Activated naive CD4-positive, alpha-beta T cell treated with anti-CD3 and anti-CD28 coated beads, Interleukin-2, amount 50 U/mL, for 72 hours (primary cell): ENCODE measurements at places on chromosomes 7 and 10. TPM values are rescaled to one million over a fixed set of nuclear protein-coding genes. Genes with fewer than 3 reads are reported as not detected.

DNA sequence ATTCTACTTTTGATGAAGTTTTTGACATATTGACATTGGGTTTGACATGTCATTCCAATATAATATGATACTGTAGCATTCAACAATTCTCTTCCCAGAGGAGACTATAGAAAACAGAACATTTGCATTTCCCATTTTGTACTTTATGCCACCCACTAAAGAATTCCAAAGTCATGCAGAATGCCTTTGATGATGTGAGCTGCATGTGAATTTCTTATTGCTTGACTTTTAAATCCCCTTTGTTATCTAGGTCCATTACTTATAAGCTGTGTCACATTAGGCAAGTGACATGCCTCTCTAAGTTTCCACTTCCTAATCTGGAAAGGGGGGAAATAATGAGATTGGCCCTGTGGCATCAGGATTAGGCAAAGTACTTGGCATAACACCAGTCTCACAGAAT, 436.7 kb downstream of the AUTS2 start:
- no peak for DNase-seq

PPIF gene
- total RNA-seq = 144 TPM

DNA sequence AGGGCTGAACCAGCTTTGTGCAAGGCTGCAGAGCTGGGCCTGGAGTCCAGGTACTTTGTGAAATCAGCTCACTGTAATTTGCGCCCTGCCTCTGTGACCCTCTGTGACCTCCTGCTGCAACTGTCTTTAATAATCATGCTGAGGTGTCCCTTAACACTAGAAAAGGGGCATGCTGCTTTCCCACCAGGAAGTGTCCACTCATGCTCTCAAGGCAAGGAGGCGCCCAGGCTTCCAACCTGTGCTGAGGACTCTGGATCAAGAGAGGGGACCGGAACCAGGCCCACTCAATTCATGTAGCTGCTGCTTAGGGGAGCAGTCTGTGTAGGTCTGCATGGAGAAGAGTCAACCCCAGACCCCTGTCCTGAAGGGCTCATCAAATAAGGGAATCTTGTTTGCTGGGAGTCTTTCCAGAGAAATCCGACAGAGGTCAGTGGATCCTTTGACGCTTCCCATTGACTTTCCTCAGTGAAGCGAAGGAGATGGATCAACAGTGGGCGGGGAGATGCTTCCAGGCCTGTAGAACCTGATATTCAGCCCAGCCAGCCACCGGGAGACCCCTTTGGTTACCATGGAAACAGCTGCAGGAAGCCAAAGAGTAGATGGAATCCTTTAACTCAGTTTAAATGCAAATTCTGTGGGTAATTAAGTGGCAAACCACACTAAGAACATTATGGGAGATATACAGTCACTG, 945.9 kb downstream of the GRID1 start:
- DNase-seq = no peak

- DNase-seq = no peak
Observed at GRCh38 chr7:111096997-111097396, 6.1 kb downstream of the LRRN3 start.

DNA sequence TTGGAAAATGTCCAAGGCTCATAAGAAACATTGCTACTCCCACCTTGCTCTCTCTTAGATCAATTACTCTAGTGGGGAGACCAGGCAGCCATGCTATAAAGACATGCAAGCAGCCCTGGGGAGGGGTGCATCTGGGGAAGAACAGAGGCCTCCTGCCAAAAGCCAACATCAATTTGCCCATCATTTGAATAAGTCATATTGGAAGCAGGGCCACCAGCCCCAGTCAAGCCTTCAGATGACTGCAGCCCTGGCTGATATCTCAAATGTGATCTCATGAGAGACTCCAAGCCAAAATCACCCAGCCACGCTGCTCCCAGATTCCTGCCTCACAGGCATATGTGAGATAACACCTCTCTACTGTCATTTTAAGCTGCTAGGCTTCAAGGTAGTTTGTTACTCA, 157.5 kb upstream of the PDE1C start:
- no peak for DNase-seq

DNA sequence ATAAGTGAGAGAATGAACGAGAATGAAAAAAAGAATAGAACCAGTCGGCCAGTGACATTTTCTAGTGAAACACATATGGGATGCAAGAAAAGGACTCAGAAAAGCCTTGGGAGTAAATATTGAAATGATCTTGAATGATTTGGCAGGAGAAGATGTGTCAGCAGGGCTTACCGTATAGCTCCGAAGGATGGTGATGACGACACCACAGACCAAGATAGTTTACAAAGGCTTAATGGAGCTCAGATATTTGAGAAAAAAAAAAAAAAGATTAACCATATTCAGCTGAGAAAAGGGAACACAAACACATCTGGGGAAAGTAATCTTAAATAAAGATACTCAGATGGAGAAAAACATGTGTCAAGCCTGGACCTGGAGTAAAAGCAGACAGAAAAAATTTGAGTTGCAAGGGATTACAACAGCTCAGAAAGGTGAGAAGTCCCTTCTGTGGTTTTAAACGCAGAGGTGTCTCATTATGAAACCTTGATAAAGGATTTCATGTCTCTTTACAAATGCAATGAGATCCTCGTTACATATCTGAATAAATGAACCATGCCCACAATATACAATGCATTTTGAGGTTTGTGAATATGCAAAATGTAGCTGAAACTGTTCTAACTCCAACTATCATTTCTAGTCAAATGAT, 36.0 kb downstream of the DNAJB9 start:
- DNase-seq = no peak

NPFFR1 gene
- not detected for total RNA-seq

ZNF804B gene
- total RNA-seq = not detected

- no peak for DNase-seq
Observed at GRCh38 chr10:6059506-6059905, 2.7 kb downstream of the IL2RA start.

GRCh38 chr7:149821191-149822148, 16.7 kb upstream of the ZNF862 start:
- no peak for DNase-seq

HOXA3 gene
- not detected for total RNA-seq

MRPS17 gene
- total RNA-seq = 18.8 TPM

DNA sequence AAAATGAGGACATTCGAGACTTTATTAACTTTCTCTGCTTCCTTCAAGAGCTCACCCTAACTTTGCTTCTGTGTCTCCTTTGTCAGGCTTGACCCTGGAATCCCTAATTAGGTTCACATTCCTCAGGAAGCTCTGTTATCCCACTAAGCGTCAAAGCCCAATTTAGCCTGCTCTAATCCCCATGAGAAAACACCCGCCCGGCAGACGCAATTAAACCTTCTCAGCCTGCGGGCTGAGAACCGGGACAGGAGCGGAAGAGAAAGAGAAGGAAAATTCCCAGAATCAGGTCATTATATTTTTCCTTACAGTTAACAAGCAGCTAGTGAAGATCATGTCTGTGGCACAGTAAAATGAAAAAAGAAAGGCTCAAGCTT, 93.0 kb downstream of the TNS3 start:
- no peak for DNase-seq

- peak; percentile 76 for DNase-seq
Observed at GRCh38 chr10:110495731-110496552, 1.8 kb upstream of the DUSP5 start.

- DNase-seq = no peak
Observed at GRCh38 chr10:69723653-69724052, 78.1 kb upstream of the COL13A1 start.

GRCh38 chr7:27771111-27771510, 31.1 kb downstream of the TAX1BP1 start:
- DNase-seq = no peak

DNA sequence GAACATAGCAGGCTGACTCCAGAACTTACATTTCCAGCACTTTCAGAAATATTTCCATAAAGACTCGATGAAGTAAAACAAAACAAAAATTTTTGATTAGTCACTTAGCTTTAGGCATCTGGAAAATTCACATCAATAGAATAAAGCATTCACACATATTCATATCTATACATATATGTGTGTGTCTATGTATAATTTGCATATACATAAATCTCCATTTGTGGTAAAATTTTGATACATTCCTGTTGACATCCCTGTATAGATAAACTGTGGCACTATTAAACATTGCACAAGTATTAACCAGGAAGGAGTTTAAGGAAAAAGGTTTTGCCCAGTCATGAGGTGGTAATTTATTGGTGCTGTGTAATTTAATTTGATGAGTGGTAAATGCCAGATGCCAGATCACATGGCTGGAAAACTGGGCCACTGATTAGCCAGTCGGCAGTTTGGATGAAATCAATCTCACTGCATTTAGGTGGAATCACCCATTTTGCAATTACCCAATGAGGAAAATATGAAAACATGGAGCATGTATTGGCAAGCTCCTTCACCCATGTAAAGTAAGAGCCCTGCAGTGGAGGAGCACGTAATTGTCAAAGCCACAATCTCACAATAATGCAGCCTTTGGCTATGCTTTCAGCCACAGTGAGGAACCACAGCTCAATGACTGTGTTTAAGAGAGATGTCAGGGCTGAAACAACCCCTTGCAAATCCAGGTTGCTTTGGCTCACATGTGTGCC, 294.6 kb downstream of the RNLS start:
- DNase-seq = no peak

GRCh38 chr10:75654171-75654771, 222.8 kb downstream of the LRMDA start:
- no peak for DNase-seq

DNA sequence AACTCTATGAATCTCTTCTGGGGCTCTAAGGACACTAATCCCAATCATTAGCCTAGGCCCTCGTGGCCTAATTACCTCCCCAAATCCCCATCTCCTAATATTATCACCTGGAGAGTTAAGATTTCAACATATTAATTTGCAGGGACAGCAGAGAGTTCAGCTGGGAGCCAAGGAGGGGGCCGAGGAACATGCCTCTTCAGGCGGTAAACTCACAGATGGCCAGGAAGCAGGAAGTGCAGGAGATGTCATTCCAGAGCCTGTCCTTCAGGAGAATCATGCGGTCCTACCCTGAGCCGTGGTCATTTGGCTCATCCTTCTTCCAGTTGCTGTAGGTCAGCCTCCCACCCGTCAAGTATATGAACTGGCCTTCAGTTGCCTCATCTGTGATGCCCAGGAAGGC, 21.9 kb upstream of the SFTPA2 start:
- no peak for DNase-seq

PDGFA gene
- total RNA-seq = 11.7 TPM

TET1 gene
- total RNA-seq = 0.82 TPM

MRLN gene
- not detected for total RNA-seq

PSTK gene
- total RNA-seq = 2.7 TPM

GRCh38 chr10:12048547-12048946, 5.9 kb upstream of the UPF2 start:
- peak; percentile 30 for DNase-seq

DNA sequence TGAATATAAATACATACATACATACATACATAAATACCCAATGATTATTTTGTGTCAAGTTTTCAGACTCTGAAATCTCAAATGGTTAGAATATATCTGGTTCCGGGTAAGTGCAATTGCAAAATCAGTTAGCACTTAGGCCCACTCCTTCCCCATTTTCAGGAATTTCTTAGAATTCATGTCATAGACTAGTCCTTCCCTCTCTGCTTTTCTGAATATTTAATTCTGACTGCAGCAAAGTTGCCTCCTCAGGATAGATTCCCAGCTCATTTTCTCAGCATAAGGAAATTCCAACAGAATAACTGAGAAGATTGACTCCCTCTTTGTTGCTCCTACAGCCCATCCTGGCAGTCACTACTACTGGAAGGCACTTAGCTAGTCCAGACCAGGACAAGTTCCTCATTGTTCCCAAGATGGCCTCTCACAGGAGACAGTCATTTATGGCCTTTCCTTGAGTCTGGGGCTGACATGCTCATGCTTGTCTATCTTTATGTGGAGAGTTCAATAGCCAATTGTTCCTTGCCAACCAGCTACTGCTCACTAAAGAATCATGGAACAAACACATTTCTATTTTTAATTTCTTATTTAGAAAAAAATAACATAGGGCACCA, 142.9 kb upstream of the ITGB1 start:
- no peak for DNase-seq

SPRN gene
- not detected for total RNA-seq

- DNase-seq = no peak
Observed at GRCh38 chr10:69107699-69108098, 16.3 kb upstream of the VPS26A start.

- no peak for DNase-seq
Observed at GRCh38 chr10:23408330-23408976, 30.4 kb upstream of the OTUD1 start.

OR2A42 gene
- not detected for total RNA-seq

- no peak for DNase-seq
Observed at GRCh38 chr10:9301148-9301547, 1246.7 kb downstream of the GATA3 start.

GRCh38 chr7:75559355-75559975, 67.3 kb downstream of the SPDYE5 start:
- no peak for DNase-seq

ADAM12 gene
- total RNA-seq = 0.32 TPM

DNA sequence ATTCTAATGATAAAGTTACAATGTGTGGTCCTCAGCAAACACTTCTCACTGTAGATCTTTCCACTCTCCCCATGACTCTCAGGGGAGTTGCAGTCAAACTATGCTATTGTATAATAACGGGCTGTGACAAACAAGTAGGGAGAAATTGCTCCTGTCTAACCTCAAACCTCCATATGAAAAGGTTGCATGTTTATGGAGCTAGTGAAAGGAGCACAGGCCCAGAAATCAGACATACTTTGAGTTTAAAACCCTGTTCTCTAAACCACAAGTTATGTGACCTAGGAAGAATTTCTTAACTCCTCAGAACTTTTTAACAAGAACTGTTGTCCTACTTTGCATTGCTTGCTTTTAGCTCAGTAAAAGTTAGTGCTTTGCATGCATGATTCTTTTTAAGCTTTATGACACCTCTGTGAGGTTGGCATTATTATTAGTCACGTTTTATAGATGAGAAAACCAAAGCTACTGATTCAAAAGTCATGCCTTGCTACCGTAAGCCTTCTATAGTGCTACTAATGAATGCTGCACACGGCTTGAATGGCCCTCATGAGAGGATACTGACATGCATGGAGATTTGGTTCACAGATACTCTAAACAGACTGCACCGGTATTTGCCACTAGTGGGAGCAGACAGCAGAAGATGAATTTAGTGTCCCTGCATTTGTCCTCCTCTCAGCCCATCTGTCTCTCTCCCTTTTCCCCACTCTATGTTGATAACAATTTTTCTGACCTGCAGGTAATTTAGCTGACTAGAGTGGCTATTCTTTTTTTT, 129.5 kb upstream of the PCGF5 start:
- DNase-seq = no peak

- no peak for DNase-seq
Observed at GRCh38 chr7:66682350-66683093, 53.8 kb downstream of the KCTD7 start.

NUTM2B gene
- total RNA-seq = 0.68 TPM

DNA sequence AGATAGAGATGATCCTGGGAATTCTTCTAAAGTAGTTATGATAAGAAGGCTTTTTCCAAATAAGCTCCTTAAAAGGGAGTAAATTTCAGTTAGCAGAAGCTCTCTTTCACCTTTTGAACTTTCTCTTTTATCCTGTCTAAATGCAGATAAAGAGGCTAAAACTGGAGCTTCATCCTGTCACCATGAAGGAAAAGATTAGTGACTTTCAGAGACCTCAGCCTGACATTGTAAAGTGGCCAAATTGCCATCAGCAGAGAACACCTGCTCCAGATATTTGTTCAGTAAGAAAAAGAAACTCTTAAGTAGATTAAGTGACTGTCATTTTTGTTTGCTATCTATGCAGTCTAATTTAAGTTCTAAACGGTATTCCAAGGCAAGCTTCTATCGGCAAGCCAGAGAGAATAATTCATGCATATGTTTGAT, 18.3 kb downstream of the VWDE start:
- no peak for DNase-seq

SNX10 gene
- 19.9 TPM for total RNA-seq
